ENCODE measurements at places on chromosomes 3 and 15.
A peak's percentile ranks its signal among the peaks of the same experiment; 100 is the strongest.

GRCh38 chr3:187621881-187622280 is 48.3 kb downstream of the SST start:
- DNase-seq = no peak

DNA sequence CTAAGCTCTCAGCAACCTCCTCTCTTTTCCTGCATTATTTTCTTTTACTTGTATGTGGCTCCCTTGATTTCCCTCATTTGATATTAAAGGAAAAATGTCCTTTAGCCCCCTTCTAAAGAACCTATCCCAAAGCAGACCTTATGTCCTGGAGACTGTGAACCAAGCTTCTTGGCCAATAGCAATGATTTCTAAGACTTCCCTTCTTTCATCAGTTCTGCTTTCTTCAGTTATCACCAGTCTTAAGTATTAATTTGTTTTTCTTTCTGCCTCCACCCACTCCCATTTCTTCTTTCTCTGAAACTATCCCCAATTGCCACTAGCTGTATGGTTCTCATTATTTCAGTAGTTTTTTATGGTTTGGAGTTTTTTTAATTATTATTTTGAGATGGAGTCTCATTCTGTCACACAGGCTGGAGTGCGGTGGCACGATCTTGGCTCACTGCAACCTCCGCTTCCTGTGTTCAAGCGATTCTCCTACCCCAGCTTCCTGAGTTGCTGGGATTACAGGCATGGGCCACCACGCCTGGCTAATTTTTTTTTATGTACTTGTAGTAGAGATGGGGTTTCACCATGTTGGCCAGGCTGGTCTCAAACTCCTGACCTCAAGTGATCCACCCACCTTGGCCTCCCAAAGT is 12.1 kb downstream of the TMOD3 start:
- no peak for DNase-seq

GRCh38 chr15:29115093-29115991 is 154.3 kb downstream of the NSMCE3 start:
- DNase-seq = no peak

DNA sequence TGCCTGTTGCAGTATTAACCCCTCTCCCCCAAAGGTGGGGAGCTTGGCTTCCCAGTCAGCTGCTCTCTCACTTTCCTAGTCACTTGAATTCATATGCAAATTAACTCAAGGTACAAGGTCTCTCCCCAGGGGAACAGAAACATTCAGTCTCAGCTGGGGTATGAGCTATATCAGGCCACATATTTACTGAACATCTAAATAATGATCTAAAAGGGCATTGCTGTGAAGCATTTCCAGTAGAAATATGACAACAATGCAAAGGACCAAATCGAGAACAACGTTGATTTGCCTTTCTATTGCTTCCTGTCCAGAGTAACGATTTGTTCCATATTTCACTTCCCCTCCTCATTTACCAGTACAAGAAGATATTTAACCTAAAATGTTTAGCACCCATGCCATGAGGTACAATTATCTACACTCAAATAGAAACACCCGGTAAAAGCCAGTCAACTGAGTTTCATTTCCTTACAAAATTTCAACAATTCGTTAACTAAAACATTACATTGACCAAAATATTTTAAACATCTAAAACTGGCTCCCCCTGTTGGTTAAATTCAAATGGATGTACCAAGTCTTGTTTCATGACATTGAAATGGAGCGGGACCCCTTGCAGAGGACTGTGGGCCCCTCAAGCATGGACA is 36.5 kb upstream of the KLHL6 start:
- DNase-seq = no peak

DNA sequence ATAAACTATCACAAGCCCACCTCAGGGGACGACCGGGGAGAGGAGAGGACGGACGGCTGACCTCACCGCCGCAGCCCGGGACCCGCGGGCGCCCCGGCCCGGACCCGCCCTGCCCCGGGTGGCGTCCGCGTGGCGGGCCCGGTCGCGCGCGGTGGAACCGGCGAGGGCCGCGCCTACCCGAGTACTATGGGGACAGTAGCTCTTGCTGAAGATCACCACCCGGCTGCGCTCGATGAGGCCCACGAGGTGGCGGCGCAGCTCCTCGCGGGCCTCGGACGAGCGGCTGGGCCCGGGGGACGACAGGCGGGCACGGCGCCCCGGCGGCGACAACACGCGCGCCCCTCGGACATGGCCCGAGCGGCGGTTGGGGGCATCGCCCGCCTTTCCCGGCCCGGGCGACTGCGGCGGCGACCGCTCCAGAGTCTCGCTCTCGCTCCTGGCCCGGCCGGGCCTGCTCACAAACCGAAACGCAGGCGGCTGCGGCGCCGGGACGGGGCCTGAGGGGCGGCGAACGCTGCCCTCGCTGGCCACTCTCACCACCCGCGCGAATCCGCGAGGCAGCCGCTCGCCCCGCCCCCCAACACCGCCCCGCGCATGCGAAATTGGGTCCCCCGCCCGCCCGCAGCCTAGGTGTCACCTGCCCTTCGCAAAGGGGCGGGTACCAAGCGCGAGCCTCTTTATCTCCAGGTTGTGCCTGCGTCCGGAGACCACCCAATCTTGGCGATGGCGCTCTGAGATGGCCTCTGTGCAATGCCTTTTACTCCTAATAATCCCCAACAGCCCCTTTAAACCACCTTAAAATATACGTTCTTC is at the start of gene TXNRD3:
Gene TXNRD3, minus strand, starts transcription at position 554 of the 813 bp plus-strand sequence.
- DNase-seq = peak; percentile 77

GRCh38 chr3:37054370-37054769 is 61.1 kb downstream of the MLH1 start:
- DNase-seq = peak; percentile 81

- no peak for DNase-seq
Observed at GRCh38 chr3:5198313-5198677, 10.8 kb downstream of the EDEM1 start.

DNA sequence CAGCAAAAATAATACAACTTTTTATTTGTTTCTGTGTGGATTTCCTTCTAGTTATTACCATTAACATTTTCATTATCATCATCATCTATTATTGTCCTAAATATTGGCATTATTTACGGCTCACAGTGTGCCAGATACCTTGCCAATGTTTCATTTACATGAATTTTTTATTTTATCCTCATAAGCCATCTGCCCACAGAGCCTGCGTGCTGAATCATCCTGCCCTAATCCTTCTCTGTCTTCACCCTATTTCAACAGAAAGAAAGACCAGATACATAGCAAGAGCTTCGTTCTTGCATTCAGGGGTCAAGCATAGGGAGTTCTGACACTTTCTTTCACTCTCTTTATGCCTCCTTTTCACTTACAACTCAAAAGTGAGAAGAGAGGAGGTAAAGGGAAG is 82.0 kb downstream of the KCNMB2 start:
- peak; percentile 9 for DNase-seq

DNA sequence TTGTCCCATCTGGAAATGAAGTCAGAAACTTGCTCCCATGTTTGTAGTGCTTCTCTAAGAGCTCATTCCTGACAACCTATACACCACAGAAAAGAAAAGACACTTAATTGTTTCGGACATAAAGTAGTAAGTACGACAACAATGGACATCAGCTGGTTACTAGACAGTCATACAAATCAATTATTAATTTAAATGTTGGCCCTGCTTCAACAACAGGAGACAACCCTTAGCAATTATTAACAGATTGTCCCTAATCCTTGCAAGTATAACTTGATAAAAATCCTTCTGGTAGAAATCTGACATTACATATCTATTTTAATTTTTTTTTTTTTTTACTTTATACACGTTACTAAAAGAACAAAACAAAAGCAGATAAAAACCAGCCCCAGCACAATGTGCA is 29.8 kb downstream of the ERICH6 start:
- no peak for DNase-seq

DNA sequence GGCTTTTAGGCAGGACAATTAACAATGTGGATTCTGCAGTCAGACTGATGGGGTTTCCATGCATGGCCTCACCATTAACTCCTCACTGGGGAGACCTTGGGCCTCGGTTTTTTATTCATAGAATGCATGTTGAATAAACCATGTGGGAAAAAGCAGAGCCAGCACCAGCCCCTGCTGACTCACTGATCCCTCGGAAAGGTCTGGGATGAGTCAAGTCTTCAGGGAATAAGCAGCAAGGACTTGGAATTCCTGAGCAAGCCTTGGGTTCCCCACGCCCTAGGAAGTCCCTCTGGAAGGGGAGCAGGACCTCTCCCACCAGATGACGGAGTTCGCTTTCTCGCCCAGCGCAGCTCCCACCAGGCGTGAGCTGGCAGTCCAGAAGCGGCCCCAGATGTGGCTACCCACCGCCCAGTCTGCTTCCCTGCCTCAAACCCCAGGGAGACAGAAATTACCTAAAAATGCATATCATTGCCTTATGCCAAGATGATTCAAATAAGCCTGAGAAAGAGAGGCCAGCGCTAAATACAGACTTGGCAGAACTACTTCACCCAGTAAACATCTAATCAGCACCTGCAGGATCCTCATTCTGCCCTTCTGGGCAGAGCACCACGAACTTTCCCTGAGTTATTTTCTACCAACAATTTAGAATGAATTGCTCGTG is 45.4 kb downstream of the BTD start:
- peak; percentile 80 for DNase-seq

DNA sequence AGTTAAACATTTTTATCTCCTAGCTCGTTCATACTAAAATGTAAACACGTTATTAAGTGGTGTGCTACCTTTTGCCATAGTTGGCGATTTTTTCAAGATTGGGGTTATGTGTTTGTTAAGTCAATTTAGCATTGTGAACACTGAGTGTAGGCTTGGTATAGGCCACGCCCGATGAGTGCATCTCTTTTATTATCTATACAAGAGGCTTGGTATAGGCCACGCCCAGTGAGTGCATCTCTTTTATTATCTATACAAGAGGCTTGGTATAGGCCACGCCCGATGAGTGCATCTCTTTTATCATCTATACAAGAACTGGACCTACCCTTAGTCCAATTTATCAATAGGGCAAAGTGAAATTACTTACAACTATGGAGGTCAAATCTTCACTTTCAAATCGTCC is 70.4 kb downstream of the NIPA2 start:
- DNase-seq = no peak

DNA sequence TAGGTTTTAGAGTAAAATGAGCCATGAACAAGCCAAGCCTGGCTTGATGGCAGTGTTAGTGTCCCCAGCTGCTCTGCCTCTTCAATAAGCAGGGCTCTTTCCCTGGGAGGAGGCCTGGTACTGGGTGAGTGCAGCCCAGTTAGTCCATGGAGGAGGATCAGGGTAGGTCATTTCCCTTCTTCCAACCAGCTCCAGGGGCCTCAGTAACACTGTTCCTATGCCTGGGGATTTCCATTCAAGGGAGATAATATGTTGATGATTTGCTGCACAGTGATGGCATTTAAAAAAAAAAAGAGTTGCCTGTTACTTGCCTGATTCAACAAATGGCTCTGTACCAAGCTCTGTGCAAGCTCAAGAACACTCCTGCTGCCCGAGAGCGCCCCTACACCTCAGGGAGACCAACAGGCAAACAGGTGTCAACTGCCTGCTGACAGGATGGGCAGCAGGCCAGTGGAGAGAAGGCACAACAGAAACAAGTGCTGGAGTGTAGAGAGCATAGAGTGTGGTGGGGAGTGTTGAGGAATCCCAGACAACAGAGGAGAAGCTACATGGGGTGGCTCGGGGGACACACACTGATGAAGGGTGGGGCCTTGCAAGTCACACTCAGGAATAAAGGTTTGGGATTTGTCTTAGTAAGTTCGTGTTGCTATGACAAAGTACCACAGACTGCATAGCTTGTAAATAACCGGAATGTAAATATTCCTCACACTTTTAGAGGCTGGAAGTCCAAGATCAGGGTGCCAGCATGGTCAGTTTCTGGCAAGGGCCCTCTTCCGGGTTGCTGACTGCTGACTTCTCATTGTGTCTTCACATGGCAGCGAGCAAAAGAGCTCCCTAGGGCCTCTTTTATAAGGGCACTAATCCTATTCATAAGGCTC is 78.6 kb upstream of the PXYLP1 start:
- no peak for DNase-seq

DNA sequence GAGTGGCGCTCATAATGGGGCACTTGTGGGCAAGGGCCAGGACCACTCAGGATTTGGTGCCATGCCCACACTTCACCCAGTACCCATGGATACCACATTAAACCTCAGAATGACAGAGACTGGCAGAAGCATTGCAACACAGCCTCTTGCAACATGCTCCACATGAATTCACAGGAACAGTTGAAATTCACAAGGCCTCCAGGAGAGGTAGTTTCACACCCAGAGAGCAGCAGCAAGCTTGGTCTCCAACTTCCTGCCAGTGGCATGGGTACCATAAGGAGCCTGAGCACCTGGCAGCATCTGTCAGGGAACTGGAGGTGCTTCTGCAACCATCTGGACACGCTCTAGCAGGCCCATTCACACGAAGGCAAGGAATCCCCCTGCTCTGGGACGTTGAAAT is 101.0 kb downstream of the OSBPL10 start:
- DNase-seq = no peak

DNA sequence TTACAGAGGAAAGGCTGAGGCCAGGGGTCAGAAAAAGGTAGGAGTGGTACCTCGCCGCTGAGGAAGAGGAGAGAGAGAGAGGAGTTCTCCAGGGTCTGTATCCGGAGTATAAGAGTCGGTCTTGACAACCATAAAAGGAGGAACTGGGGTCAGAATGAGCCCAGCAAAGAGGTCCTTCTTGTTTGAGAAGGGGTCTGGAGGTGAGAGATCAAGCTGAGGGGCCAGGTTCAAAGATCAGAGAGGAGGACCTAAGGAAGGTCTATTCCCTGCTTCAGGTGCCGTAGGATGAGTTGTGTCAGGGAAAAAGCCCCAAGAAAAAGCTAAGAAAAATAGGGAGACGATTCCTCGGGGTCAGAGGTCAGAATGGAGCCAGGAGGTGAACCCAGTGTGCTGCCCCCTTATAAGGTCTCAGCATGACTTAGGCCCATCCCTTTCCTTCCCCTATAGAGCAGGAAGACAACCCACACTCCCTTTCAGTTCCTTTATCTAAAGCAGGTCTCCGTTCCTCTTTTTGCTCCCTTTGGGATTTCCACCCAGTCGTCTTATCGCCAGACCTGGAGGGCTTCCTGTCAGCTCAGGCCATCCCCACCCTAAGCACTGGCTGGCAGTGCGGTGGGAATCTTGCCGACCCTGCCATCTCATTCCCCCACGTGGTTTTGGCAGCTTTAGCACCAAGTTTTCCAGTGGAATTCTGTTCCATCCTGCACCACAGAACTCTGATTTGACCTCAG is 651 bp downstream of the MTMR14 start:
- peak; percentile 26 for DNase-seq

DNA sequence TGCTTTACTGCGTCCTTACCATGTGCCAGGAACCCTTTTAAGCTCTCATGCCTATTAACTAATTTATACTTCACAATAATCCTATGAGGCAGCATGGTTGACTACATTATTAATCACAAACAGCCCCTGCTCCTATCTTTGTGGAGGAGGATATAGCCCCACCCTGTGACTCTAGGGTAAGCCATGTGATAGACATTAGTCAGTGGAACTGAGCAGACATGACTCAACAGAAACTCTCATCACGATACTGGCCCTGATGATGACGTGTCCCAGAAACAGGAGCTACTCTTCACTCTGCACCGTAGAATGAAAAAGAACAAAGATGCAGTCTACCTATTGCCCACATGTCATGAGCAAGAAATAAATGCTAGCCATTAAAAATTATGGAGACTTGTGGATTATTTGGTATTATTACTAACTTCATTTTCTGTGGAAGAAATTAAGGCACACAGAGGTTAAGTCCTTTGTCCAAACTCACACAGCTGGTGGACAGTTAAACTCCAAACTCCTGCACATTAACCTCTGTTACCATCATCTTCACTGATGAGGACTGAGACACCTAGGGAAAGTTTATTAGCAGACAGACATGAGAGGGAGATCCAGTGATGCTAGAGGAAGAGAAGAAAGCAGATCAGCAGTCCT is 51.2 kb downstream of the CFAP20DC start:
- DNase-seq = peak; percentile 83

Measured in hepatic stellate cell (primary cell).